ENCODE measurements at places on chromosomes 7 and 10.

DNA sequence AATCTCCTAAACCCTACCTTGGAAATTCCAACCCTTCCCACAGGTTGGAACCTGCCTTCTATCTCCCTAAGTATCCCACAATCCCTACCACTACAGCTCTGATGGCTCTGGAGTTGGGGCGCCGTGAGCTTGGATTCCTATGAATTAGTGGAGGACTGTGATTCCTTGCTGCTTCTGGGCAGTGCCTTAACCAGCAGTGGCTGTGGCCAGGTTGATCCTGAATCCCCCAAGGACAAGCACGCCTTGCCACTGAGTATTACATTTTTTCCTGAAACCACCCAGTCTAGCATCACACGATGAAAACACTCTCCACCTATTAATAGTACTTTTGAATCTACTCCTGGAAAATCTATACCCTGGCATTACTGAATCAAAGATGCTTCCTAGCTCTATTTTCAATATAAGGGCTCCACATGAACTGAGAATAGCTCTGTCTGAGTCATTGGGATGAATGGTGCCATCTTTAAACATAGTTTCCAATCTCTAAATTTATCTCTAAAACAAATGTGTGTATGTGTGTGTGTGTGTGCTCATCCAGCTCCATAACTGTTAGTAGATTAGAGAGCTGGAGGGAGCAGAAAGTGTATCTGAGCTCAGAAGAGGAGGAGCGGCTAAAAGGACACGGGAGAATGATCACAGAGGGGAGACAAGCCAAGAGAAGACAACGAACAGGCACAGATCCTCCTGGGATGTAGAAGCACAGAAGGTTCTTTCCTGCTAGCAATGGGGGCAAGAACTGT, 11.9 kb upstream of the INPP5F start:
- DNase-seq = no peak

- peak; percentile 63 for DNase-seq
These were observed at the start of gene CARD11 for GRCh38 chr7:3043544-3044371. Gene CARD11, minus strand, starts transcription at chr7:3043867. Its CDS starts 85,361 bp downstream, at chr7:2958506.

- no peak for DNase-seq
These were observed 165.8 kb downstream of the KLF6 start for GRCh38 chr10:3619241-3619640.

- no peak for DNase-seq
These were observed 7.0 kb upstream of the ARHGAP12 start for GRCh38 chr10:31935678-31936077.

DNA sequence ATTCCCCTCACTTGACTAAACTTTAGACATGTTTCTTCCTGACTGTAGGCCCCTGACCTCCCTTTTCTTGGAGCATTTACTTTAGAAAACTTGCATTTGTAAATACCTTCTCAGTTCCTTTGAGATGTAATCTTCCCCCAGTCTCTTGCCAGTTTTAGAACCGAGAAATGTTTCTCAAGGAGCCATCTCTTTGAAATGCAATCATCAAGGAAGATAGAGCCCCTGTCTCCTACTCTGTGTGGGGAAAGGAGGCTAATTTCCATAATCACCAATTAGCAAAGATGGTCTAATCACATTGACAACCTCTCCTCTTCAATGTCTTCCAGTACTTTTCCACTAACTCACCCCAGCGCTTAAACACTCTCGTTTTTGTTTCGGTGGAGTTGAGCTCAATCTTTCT, 70.0 kb upstream of the SMIM30 start:
- no peak for DNase-seq

DNA sequence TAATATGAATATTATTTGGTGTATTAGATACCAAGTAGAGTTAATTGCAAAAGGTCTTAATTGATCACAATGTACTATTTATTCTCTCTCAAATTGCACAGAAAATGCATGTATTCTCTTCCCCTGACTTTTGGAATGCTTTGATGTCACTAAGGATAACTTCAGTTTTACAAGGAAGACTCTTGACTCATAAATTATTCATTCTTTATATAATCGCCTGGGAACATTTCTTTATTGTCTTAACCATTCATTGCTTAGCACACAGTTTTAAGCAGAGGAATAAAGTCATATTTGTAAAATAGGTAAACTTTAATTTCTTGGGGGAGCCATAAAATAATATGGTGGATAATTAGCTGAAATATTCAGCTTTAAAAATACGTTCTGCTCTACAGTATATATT, 306.0 kb upstream of the TMEM229A start:
- DNase-seq = no peak

DNA sequence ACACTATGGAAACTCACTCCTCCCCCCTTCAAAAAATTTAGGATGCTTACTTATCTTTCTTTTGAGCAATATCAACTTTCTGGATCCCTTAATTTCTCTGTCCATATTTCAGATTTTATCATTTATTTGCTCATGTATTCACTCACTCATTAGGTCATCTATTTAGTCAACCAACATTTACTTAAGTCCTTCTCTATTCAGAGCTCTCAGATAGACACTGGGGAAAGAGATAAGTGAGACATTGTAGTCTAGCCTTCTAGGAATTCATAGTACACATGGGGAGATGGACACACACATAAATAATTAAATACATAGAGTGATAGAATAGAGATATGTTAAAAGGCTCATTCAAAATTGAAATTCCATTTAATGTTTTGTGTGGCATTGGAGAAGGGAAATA, 9.2 kb downstream of the CPN1 start:
- DNase-seq = no peak

- no peak for DNase-seq
These were observed 102.1 kb downstream of the MTERF1 start for GRCh38 chr7:91778416-91778815.

- DNase-seq = no peak
These were observed 87.1 kb downstream of the ITGB8 start for GRCh38 chr7:20417675-20418382.

DNA sequence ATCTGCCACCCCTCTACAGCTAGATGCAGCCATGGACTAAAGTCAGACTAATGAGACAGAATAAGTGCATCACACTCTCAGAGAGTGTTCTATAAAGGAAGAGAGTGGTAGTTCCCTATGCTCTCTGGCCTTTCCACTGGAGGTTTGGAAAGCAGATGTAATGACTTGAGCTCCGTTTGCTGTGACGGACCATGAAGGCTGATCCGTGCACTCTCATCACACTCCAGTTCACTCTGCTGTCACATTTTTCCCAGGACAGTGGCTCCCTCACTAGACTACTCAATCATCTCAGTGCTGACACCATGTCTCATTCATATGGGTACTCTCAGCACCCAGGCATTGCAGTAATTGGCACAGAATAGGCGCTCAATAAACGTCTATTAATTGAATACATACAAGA, 20.4 kb downstream of the TRDMT1 start:
- no peak for DNase-seq

DNA sequence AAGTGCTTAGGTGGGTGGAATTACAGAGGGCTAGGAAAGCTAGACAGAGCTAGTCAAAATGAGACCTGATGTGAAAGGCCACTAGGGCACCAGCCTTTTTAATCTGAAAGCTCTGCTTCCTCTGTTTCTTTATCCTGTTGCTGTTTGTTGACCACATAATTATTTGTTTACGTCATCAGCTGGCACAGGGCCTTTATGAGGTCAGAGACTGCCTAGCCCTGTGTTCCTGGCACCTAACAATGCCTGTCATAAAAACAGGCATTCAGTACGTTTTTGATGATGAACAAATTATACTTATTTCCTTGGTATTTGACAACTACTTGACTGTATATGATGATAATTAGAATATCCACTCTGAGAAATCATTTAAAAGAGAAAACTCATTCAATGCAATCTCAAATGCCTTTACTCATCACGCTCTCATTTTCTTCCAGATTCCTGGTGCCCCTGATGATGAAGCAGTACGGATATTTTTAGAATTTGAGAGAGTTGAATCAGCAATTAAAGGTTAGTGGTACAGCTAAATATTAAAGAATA, 26.0 kb downstream of the RBM17 start:
- DNase-seq = no peak

GRCh38 chr7:158562517-158562916, 25.1 kb downstream of the PTPRN2 start:
- no peak for DNase-seq

- DNase-seq = no peak
These were observed 112.1 kb upstream of the ITGB1 start for GRCh38 chr10:33070101-33070500.

GRCh38 chr7:41404375-41405074, 298.4 kb downstream of the INHBA start:
- no peak for DNase-seq

DNA sequence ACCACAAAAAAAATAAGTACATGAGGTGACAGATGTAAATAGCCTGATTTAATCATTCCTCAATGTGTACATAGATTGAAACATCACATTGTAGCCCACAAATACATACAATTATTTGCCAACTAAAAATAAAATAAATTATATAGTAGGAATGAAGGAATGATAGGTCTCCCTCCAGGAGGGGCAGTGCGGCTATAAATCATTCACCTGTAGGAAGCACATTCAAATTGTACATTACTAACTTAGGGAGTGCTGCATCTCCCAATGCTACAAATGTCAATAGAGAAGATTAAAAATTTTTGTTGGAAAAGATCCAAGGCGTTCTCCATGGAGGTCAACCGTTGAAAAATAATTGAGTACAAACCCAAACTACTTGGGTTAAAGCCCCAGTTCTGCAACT, 4.2 kb downstream of the KBTBD2 start:
- DNase-seq = no peak

- DNase-seq = no peak
These were observed 8.8 kb downstream of the GATA3 start for GRCh38 chr10:8063128-8063908.

GRCh38 chr10:76285515-76285914, 854.1 kb downstream of the LRMDA start:
- no peak for DNase-seq

DNA sequence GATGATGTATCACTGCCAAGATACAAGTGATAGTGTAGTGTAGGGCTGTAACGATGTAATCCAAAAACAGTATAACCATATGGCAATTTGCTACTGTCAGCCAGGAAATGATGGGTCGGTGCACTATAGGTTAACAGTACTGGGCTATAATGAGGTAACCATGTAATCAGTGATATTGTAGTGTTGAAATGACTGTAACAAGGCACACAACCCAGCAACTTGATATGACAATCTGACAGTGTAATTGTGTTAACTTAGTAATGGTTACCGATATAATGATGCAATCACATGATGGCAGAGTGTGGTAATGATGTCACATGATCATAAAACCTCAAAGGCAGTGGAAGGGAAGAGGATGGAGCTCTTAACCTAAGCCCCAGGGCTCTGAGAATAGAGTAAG, 73.8 kb upstream of the SLF2 start:
- no peak for DNase-seq

GRCh38 chr7:53658951-53659350, 623.5 kb downstream of the POM121L12 start:
- DNase-seq = no peak

GRCh38 chr10:5018134-5018533, 14.5 kb upstream of the AKR1C2 start:
- DNase-seq = no peak

- no peak for DNase-seq
These were observed 38.3 kb downstream of the LYZL2 start for GRCh38 chr10:30591249-30591670.

DNA sequence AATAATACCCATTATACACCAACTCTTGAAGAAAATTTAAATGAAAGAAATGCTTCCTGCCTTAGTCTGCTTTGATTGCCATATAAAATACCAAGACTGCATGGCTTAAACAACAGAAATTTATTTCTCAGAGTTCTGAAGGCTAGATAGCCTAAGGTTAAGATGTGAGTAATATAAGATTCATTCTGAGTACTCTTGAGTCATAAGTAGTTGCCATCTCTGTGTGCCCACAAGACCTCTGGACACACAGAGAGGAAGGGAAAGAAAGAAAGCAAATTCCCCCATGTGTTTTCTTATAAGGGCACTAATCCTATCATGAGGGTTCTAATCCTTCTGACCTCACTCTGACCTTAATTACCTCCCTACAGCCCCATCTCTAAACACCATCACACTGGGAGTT, 201.2 kb downstream of the PTN start:
- DNase-seq = no peak

GRCh38 chr10:71659111-71659634, 60.4 kb downstream of the C10orf105 start:
- no peak for DNase-seq

DNA sequence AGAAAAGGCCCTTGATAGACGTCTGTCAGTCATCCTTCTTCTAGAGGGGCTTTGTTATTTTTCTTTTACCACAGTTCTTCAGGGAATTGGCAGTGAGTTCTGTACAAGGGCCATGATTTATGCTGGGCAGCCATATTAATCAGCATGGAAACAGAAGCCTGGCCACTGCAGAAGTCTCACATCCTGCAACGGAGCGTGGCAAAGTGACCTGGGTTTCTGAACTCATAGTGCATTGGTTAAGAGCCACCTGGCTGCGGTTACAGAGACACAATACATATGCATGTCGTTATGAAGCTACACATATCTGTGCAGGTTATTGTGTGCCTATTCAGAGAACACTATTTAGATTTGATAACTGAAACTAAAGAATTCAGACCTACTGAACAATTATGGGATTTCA, 419.4 kb upstream of the CELF2 start:
- DNase-seq = no peak

DNA sequence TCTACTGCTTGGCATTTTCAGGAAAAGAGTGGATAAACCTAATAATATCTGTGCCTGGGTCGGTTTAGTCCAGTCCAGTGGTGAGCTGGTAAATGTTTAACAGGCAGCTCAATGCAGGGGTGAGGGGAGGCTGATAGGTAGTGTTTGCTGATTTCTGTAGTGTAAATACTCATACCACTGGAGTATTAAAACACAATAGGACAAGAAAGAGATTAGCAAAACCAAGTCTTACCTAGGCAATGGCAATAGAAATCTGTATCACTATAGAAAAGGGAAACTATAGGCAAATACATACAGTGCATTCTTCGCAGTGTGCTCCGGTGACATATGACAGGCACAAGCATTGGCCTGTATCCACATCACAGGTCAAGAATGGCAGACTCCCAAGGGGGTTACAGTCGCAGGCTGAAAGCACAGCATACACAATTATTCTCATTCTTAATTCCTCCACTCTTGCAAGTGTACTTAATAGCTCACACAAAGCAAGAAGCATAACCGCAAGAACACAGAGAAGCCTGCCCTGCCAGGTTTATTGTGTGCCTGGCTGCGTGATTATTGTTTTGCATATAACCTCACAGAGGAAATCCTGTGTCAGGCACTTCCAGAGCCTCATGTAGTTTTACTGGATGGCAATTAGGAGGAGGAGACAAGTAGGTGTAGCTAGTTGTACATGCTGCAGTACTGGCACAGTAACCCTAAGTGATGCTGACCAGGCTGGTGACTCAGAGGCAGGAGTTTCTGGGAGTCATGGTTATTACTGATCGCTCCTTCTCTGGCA, 35.0 kb downstream of the LAMB4 start:
- no peak for DNase-seq

DNA sequence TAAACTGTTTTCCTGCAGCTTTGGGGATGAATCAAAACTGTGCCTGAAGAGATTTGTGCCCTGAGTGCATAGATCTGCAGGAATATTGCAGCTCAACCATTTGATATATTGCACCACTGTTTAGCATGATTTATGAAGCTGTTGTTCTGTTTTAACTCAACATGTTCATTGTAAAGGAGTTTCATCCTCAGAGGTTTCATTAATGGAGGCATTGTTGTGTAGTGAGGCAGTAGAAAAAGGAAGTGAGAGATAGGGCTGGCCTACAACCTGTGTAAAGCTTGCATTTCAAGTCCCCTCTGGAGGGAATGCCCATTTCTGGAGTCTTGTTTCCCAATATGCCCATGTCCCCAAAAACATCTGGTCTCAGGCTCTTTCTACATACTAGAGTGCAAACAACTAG, 67.5 kb downstream of the DNAJC12 start:
- DNase-seq = no peak

All from T-helper 2 cell (primary cell).